Suppressor macrophage (primary cell): ENCODE measurements at places on chromosomes 1 and 21.

GRCh38 chr21:42256316-42256715 is 37.4 kb downstream of the ABCG1 start:
- no peak for DNase-seq

DNA sequence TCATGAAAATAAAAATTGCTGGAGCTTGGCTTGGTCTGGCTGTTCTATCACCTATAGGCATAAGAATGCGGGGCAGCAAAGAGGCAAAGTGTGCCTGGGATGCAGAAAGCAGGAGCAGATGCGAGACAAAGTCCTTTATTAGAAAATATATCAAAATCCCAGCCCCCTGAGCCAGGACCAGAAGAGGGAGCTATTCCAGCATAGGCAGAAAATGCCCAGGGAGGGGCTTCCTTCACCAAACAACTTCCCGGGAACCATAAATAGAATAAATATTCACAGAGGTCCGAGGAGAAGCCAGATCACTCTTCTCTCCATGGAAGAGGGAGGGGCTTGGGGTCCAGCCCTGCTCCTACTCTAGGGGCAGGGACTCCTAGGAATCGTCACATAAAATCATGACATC is 5.0 kb downstream of the PPOX start:
- DNase-seq = no peak

DNA sequence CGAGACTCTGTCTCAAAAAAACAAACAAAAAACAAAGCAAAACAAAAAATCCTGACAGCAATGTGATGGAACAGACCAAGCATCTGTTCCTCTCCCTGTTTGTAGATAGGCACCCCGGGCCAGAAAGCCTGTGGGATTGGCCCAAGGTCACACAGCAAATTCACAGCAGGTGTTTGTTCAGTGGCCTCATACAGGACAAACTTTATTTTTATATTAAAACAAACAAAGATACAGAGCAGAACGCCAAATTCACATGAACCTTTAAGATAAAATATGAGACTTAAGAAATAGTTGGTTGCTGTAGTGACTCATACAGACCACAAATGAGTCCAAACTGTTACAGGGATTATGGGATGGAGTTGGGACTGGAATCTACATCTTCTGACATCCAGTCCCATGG is 2.3 kb upstream of the CELA2A start:
- no peak for DNase-seq

- DNase-seq = no peak
Measured at GRCh38 chr1:16605213-16605525, 8.2 kb downstream of the NBPF1 start.

DNA sequence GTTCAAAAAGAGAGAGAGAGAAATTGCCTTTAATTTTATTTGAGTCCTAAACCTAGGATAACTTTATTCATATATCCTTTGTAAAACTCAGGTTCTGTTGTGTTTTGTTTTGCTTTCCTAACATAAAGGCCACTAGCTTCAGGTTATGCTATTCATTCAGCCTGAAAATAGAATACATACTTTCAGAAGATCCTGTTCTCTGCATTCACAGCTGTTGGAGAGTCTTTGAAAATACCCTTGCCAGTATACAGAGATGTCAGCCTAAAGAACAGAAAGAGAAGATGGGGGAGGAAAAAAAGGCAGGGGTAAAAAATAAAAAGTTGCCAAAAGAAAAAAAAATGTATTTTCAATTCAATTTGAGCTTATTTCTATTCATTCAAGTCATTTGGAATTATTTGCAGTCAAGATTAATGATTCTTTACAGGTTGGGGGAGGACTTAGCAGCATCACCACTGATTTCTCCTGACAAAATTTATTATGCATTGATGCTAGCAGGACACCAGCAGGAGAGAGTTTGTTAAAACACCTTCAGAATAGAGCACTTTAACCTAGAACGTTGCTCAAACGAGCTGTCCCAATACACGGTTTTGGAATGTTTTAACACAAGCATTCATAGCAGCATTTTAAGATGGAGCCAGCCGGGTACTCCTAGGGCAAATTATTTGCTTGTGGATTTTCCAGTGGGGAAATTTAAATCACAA is 318.5 kb downstream of the NTNG1 start:
- no peak for DNase-seq

DNA sequence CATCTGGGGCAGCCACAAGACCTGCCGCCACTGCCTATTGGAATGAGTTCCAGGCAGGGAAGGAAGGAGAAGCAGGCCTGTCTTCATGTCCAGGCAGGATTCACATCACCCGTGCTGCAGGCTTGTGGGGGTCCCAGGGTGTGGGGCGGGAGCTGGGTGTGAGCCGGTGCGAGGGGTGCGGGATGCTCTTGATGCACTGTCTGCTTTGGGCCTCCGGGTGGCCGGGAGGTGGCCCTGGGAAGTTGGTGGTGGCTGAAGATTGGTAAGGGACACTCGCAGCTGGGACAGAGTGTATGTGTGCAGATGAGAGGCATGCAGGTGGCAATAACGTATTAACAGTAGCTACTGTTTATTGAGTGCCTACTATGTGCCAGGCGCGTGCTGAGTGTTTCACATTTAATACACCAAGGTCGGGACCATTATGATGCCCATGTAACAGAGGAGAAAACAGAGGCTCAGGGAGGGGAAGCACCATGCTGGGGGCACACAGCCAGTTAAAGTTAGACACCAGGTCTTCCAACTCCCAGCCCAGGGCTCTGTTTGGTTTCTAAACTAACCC is 3.3 kb downstream of the CROCC start:
- DNase-seq = no peak

DNA sequence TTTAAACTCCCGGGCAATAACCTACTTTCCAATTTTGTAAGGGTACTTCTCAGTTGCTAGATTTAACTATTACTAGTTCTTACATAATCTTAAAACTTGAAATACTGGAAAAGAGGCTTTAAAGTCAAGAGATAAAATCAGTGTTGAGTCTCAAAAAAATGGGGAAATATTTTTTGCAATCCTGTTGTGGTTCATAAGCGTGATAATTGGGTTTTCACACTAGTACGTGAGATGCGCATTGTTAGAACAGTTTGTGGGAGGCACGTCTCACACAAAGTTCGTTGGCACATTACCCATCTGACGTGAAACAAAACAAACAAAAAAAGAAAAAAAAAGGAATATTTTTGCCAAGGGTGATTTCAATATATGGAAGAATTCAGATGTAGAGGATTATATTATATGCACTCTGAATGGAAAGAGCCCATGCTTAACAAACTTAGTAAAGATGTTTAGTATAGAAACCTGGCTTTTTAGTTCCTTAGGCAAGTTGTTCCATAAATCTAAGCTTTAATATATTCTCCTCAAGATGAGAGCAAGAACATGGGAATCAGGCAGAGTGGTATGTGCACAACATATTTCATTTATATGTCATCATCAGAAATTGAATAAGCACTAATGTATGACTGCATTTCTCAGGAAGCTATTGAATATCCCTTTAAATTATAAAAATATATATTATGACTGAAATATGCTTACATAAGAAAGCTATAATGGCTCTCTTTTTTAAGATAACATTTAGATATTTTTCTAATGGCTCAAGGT is 73.9 kb upstream of the TNFSF4 start:
- DNase-seq = no peak

DNA sequence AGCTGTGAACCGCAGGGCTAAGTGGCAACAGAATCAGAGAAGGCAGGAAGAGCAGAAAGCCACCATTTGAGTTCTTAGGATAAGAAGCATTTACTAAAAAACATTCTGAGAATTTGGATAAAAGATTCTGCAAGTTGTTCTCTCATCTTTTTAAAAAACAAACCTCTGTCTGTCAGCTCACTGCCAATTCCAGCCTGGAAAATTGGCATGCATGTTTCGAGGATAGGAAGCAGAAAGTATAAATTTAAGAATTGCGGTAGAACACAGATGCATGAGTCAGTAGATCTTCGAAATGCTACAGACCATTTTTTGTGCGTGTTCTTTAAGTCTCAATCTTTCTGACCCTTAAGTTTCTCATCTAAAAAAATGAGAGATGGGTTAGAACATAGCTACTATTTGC is 544.5 kb upstream of the DAB1 start:
- DNase-seq = no peak

DNA sequence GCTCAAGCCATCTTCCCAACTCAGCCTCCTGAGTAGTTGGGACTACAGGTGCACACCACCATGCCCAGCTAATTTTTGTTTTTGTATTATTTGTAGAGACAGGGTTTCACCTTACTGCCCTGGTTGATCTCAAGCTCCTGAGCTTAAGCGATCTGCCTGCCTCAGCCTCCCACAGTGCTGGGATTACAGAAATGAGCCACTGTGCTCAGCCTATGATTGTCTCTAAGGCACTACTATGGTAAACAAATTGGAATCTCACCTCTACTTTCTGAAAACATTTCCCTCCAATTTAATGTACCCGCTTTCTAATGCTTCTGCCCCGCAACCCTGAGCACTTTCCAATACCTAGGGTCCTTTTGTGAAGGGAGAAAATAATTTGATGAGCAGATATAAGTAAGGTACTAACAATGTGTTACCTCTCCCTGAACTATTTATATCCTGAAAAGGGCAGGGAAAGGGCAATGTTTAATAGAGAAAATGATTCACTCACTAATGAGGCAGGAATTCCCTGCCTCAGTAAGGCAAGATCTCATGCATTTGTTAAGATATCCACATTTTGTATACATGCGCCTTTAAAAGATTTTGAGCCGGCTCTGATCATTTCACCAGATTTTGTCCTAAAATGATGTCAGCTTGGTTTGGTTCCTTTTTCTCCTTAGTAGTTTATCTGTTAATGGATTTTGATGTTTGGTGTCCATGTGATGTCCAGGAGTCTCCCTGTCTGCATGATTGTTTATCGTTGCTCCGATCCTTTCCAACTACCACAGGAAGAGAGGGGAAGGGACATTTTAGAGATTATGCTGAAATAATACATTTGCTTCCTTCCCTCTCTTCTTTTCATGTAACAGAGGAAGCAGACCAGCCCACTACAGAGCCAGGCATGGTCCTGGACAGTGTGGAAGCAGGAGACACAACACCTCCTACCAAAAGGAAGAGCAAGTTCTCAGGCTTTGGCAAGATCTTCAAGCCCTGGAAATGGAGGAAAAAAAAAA is 47.3 kb upstream of the RCC1 start:
- peak; percentile 24 for DNase-seq

GRCh38 chr1:165862448-165862847 is 35.0 kb downstream of the UCK2 start:
- peak; percentile 68 for DNase-seq

GRCh38 chr1:232707142-232707541 is 77.2 kb upstream of the SIPA1L2 start:
- DNase-seq = no peak

DNA sequence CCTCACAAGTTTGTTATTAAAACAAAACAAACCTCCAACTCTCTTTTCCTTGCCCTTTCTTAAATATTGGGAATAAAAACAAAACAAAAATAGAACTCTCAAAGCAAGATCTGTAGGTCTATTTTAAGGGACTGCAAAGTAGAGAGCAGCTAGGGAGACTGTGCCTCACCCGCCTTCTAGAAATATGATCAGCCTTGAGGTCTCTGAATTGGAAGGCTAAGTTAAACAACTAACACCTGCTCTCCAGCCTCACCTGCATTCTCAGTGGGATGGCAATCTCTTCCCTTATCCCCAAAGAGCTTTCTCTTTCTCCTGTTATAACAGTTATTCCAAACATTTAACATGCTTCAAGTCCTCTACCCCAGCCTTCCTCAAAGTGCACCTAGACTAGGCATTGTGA is 75.5 kb upstream of the TNR start:
- DNase-seq = no peak

DNA sequence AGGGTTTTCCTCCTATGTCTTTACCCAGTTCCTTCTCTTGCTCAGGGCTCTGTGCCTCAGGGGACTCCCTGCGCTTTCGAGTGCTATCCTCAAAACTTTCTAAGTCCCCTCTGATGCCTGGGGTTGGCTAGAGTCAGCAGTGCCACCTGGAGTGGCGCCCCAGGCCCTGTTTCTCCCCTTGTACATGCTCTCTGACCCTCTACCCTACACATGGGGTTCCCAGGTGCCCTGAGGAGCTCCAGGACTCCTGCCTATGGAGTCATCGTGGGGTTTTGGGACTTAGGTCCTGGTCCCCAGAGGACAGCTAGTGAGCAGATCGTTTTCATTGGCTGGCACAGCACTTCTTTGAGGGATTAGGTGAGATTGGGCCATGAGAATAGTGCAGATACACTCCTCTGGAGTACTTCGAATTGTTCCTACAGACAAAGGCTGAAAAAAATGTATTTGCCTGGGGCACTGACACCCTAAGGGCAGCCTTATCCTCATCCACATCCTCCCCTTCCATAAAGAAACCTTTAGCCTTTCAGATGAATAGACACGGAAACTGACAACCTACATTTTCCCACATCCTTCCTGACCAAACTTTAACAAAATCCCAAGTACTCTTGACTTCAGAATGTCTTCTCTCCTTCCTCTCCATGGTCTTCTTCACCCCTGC is 41.5 kb downstream of the LGR6 start:
- DNase-seq = no peak

GRCh38 chr1:211483896-211484612 is 7.9 kb downstream of the RD3 start:
- DNase-seq = no peak

- no peak for DNase-seq
Measured at GRCh38 chr1:165707984-165708706, 9.8 kb upstream of the ALDH9A1 start.

DNA sequence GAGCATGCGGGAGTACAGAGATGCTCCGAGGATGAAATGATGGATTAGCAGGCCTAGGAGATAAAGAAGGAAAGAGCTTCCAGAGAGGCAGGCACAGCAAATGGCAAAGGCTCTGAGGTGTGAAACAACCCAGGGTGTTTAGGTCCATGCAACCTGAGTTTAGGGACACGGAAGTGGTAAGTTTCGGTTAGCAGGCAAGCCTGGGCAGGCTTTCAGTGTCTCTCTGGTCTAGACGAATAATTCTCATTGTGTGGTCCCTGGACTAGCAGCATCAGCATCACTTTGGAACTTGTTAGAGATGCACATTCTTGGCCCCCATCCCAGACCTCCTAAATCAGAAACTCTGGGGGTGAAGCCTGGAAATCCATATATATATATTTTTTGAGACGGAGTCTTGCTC is 18.6 kb downstream of the NKAIN1 start:
- no peak for DNase-seq

DNA sequence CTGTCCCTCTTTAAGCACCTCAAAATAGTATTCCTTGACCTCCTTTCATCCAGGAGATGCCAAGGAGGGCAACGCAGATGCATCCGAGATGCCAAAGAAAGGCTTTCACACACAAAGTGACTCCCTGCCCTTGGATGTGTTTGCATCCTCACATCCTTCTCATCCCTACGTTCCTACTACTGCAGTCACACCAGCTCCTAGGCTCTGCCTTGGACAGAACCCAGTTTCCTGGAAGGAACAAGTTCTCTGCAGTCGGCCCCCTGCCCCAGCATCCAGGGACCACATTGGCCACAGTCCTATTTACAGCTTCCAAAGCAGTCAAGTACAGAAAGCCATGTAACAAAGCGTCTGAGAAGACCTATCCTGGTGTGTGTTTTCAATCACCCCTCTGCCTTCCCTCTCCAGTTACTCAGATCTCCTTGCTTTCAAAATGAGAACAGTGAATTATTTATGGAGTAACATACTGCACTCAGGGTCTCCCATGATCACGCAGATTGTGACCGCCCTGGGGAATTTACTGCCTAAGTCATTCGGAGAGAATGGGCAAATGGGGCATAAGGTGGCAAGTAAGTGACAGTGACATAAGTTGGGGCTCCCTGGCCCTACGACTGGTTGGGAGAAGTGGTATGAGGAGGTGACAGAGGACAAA is 21.8 kb upstream of the SRP9 start:
- DNase-seq = no peak

- DNase-seq = no peak
Measured at GRCh38 chr1:199792874-199793273, 234.6 kb upstream of the NR5A2 start.
